ENCODE measurements at places on chromosomes 7 and 10. TPM values are rescaled to one million over a fixed set of nuclear protein-coding genes. Genes with fewer than 3 reads are reported as not detected.
A peak's percentile ranks its signal among the peaks of the same experiment; 100 is the strongest.

DNA sequence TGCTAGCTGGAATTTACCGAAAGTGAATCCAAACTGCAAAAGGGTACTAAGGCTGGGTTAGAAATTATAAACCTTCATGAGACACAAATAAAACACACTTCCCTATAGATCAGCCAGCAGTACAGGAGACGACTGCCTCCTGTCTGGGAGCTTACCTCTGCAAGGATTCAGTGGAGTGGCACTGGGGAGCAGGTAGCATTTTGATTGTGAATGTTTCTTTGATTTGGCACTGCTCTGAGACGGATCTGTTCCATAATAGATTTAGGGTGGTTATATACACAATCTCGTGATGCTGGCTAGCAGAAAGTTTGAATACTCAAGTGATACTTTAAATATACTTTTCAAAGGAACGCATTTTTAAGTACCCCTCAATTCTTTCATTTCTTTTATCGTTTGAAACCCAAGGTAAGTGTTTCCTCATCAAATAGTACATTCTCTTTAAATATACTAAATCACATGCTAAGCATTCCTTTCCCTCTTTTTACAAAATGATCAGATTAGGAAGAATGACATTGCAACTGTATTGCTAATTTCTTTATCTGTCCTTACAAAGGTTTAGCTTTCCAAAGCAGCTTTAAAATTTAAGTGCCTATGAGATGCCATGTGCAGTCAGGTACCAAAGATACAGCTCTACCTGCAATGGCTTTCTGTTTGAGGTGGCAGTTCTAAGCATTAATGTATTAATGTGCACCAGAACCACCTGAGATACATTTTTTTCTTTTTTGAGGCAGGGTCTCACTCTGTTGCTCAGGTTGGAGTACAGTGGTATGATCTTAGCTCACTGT is 20.6 kb upstream of the CHCHD3 start:
- DNase-seq: no peak

- DNase-seq: no peak
Measured at GRCh38 chr10:111098679-111099437, 22.0 kb downstream of the ADRA2A start.

DNA sequence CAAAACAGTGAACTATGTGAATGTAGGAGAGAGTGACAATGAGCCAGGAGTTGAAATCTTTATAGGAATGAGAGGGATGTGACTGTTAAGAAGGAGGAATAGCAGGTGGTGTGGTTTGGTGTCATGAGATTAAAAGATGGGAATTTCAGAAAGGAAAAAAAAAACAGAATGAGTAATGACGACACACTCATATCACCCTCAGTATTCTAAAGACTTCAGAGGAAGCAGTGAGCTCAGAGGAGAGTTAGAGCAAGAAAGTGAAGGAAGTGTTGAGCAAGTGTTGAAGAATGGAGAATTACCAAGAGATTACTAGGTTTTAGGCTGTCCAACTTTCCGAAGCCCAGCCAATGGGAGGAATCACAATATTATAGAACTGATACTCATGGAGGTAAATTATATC is 220.5 kb upstream of the HGF start:
- DNase-seq: no peak

GRCh38 chr10:94194256-94194655 is 168.5 kb downstream of the NOC3L start:
- DNase-seq: no peak

- DNase-seq: no peak
Measured at GRCh38 chr7:35802102-35802466, 1.2 kb downstream of the SEPTIN7 start.

GRCh38 chr10:18268005-18268404 is 127.8 kb downstream of the CACNB2 start:
- no peak for DNase-seq

DNA sequence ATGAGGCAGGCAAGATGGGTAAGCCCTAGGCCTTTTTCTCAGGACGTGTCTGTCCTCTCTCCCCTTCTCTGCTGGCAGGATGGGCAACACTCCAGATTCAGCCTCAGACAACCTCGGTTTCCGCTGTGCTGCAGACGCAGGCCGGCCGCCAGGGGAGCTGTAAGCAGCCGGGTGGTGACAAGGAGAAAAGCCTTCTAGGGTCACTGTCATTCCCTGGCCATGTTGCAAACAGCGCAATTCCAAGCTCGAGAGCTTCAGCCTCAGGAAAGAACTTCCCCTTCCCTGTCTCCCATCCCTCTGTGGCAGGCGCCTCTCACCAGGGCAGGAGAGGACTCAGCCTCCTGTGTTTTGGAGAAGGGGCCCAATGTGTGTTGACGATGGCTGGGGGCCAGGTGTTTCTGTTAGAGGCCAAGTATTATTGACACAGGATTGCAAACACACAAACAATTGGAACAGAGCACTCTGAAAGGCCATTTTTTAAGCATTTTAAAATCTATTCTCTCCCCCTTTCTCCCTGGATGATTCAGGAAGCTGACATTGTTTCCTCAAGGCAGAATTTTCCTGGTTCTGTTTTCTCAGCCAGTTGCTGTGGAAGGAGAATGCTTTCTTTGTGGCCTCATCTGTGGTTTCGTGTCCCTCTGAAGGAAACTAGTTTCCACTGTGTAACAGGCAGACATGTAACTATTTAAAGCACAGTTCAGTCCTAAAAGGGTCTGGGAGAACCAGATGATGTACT is 13.1 kb downstream of the PHKG1 start:
- peak; percentile 40 for DNase-seq

GRCh38 chr7:40493609-40494051 is 358.8 kb downstream of the SUGCT start:
- DNase-seq: no peak

DNA sequence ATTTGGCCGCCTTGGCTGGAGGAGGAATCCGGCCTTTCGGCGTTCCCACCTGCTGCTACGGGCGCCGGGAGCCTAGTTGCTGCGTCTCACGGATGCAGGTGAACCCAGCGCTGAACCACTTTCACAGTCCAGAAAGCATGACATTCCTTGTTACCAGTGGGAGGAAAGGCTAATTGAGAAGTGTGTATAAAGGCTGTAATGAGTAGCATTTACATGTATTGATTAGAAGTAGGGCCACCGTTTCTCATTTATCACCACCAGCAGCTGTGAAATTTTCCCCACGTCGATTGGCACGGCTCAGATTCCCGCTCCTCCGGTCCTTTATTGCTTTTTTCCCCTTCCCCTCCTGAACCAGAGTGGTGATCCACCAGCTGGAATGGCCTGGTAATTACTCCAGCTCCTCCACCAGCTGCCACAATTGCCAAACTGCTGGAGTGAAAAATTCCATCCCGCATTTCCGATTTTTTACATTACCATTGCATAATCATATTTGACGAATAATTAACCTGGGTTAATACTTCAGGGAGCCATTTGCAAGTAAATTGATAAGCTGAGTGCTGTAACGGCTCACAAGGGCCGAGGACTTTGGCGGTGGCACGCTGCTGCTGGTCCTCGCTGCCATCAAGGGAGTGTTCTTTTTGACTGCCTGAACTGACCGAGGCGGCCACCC is 153.3 kb downstream of the POU6F2 start:
- DNase-seq: no peak

DNA sequence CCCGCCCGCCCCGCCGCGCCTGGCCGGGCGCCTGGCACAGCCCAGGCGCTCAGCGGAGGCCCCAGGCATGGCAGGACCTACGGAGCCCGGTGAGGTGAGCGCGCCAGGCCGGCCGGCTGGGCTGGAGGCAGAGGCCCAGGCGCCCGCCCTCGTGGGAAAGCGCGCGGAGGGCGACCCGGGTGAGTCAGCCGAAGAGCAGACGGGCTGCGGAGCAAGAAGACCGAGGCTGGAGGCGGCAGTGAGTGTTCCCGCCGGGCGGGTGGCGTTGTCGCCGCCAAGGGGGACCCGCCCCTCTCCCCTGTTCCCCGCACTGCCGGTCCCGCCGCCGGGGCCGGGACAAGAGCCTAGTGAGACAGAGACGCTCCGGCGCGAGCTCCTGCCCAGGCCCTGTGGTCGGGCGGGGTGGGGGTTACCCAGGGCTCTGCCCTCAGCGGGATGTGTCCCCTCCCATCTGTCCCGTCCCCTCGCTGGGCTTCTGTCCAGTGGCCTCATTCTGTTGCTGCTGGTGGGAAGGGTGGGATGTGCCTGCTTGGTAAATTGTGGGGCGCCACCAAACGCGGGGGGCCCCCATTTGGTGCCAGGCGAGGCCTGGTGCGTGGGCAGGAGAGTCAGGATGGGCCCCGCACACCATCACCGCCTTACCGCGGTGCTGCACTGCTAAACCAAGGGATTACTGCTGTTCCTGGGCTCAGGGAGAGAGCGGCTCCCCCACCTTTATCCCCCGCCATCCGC is 17.0 kb upstream of the NODAL start:
- no peak for DNase-seq

- no peak for DNase-seq
Measured at GRCh38 chr7:127995156-127995880, 35.9 kb downstream of the LRRC4 start.

GRCh38 chr7:5482020-5482498 is 58.4 kb upstream of the TNRC18 start:
- no peak for DNase-seq

- DNase-seq: no peak
Measured at GRCh38 chr7:940599-941408, 13.7 kb downstream of the ADAP1 start.

DNA sequence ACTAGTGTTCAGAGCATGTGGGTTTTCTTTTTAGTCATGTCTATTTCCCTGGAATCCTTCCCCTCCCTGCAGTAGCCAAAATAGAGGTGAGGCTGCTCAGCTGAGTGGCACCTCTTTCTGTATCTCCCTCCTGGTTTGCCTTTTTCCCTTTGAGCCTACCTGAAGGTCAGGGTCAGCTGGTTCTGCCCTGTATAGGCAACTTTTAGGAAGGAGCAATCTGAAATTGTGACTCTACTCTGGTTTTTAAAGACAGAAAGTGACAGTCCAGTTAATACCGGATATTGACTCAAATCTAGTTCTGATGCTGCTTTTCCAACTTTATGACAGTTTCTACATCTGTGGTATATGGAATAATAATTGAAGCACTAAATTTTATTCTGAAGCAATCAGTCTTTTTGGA is 26.0 kb downstream of the CCM2 start:
- DNase-seq: no peak

DNA sequence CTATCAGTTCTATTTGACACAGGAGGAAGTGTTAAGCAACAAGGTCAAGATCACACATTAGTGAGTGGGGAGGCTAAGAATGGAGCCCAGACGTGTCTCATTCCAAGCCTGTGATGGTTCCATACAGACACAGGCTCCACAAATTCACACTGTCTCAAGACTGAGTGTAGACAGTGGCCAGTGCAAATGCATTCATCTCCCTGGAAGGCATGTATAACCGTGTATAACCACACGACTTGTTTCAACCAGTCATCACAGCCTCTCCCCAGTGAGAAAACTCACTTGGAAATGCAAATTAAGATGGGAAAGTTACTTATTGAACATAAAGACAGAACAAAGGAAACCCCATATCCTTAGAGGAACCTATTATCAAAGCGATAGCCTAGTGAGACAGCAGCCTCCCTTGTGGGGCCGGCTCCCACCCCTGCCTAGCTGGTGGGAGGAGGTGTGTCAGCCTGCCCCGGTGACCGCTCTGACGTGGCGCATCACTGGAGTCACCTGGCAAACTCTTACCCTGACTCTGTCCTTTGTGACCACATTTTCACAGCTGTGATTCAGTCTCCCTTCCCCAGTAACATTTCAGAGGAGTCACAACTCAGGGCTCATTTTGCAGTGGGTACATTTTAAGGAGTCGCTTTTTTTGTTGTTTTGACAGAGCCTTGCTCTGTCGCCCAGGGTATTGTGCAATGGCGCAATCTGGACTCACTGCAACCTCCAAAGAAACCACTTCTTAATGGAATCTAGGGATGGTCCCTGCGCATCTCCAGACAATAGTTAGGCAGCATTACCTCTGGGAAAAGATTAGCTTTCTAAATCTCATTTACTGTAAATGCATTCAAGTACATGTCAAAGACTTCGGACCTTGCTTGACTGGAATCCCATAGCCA is 126.6 kb upstream of the PARD3 start:
- no peak for DNase-seq

GRCh38 chr10:111999915-112000302 is 183.7 kb downstream of the GPAM start:
- DNase-seq: no peak

DNA sequence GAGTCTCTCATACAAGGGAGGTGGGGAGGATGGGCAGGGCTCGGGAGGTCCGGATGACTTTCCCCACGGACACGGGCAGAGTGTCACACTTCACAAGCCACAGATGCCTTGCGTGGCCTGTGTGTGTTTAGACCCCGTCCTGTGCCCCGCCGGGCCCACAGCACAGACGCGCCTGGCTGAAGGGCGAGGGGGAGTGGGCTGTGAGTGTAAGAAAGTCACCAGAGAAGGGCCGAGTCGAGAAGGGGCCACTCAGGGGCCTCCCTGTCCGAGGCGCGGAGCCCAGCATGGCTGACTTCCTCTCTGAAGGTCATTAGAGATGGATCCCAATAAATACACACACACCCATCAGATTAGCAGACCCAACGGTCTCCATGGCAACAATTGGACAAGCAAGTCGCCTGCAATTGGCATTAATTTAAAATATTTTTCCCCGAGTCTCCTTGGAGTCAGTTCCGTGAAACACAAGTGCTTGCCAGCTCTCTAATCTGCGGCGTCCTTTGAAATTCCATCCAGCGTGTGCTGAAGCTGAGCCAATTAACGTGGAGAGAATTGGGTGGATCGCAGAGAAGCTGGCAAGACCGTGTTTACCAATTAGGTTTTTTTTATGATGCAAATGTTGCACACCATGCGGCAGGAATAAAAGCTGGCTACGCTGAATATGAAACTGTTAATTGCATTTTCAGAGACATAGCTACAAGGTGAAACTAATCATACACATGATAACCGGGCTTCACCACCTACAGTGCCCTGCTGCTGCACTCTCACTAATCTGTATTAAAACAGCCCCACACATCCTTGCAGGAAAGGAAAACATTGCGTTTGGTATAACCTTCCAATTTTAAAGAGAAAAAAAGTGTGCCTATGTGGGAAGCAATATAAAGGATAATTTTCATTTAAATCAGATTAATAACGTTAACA is 571.2 kb downstream of the PTPRN2 start:
- no peak for DNase-seq

DNA sequence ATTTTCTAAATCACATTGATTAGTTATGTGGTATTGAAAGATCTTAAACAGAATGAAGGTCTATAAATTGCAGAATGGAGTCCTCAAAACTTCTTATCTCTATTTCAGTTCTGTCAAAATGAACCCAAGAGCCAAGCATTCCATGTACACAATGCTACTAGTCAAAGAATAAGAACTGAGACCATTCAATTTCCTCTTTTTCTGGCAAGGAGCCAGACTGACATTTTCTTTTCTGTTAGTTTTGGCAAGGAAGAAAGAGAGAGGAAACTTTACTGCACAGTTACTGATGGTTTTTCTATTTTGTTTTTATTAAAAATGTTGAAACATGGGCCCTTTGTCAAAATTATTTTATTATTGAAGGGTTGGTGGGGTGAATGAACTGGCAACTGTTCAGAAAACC is 181.8 kb upstream of the FERD3L start:
- no peak for DNase-seq

- no peak for DNase-seq
Measured at GRCh38 chr10:105949721-105950120, 1214.8 kb downstream of the SORCS1 start.

Gene CUBN
- polyA plus RNA-seq: 0.04 TPM

Gene PRRT4
- polyA plus RNA-seq: 0.16 TPM

Gene C10orf53
- not detected for polyA plus RNA-seq

Gene ITPRID1
- not detected for polyA plus RNA-seq

Gene ANKRD2
- 4.7 TPM for polyA plus RNA-seq

Gene OR2A5
- polyA plus RNA-seq: not detected

Gene CRHR2
- polyA plus RNA-seq: not detected

Gene SLC39A12
- not detected for polyA plus RNA-seq

Gene RBM20
- polyA plus RNA-seq: 2.0 TPM

Gene FAM237B
- not detected for polyA plus RNA-seq
